H1 (cell line): ENCODE measurements at places on chromosomes 6 and 20. TPM values are rescaled to one million over a fixed set of nuclear protein-coding genes. Genes with fewer than 3 reads are reported as not detected.
A peak's percentile ranks its signal among the peaks of the same experiment; 100 is the strongest.

- DNase-seq, result no peak
Measured at GRCh38 chr6:6826961-6827360, 238.4 kb downstream of the LY86 start.

The LY6G6D gene
- total RNA-seq, result not detected in 2 replicates

DNA sequence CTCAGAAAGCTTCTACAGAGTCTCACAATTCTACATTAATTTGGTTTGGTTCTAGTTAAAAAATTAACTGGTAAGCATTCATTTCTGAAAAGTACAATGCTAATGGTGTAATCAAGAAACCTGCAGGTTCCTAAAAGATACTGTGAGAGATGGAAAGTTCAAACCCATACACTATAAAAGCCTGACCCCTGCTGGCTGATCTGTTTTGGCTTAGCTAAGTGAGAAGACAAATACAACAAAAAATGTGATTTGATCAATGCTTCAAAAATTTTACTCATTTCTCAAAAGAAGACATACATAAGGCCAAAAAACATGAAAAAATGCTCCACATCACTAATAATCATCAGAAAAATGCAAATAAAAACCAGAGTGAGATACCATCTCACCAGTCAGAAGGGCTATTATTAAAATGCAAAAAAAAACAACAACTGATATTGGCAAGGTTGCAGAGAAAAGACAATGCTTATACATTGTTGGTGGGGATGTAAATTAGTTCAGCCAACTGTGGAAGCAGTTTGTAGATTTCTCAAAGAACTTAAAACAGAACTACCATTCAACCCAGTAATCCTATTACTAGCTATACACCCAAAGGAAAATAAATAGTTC, 102.8 kb downstream of the MOXD1 start:
- DNase-seq, result peak; percentile 53

DNA sequence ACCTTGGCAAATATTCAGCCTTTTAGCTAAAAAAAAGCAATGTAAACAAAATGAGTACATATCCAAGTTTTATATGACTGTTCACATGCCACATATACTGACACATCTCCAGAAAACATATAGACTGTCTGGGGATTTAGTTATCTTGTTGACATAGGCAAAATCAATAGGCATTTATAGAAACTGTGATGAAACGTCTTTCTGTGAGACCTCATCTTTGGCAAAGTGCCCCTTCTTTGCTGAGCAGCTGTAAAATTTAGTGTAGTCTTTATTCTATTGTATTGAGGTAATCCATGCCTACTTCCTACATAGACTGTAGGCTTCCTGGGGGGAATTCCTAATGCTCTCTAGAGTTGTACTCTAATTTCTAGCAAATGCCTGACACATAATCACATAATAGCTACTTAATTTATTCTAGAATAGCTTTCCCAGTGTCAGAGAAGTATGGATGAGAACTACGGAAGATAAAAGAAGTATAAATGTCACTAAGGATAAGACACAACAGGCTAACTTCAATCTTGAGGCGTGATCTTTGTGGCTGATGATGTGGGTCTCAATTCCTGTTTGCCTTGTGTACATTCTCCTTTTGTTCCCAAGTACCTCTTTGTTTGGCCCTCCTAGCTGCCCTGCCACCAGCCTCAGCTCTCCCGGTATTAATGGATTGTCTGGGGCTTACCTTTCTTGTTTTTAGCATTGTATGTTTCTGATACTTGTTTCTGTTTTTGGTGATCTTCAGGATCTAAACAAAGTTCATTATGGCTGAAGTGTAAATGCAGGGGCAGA, 30.6 kb downstream of the PTCHD4 start:
- DNase-seq, result no peak

DNA sequence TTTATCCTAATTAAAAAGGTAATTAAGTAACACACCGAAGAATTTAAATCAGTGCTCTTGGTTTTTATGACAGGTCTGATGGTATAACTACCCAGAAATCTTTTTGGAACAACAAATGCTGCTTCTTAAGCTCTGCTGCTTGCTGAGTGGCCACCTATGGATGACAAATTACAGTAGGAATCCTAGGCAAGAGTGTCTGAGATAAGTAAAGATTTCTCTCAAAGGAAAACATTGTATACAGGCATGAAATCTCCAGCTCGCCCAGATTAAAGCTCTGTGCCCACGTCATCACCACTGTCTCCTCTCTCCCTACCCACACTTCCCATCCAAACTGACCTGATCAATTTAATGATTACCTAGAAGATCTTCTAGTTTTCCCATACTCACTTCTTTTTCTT, 1083.0 kb upstream of the MAP3K7 start:
- DNase-seq, result no peak

DNA sequence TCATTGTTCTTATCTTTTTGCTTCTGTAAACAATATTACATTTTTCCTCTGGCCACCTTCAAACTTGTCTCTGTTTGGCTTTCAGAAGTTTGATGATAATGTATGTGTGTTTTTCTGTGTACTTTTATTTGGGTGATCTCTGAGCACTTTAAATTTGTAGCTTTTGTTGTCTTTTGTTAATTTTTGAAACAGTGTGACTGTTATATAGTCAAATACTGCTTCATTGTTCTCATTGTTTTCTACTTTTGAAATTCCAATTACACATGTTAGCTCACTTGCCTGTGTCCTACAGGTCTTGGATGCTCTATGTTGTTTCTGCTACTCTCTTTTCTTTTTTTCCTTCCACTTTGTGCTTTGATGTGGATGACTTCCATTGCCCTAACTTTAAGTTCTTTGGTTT, 460.1 kb upstream of the KHDRBS2 start:
- DNase-seq, result no peak

The EPPIN gene
- 0.13 TPM in 1 of 2 replicates, not detected in the other for total RNA-seq

The PLCB1 gene
- total RNA-seq, result 8.6 and 9.1 TPM in 2 replicates

The RAB44 gene
- total RNA-seq, result not detected in 2 replicates

DNA sequence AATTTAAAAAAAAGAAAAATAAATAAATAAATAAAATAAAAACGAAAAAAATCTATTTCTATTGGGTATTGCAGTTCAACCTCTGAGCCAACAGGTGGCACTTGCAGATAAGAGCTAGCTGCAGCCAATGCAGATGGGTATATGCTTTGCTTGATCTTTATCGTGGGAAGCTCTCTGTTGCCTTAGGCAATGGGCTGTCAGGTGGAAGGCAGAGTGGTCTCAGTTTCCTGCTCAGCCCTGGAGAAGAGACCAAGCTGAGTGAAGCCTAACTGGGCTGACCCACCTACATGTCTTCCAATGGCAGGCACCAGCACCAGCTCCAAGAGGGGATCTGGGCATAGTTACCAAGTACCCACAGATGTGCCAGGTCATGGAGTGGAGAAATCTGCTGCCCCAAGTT, 95.0 kb downstream of the AK9 start:
- no peak for DNase-seq

The RNF5 gene
- total RNA-seq, result 90.0 and 90.3 TPM in 2 replicates

The PTK6 gene
- total RNA-seq, result 0.17 and 0.19 TPM in 2 replicates

- DNase-seq, result no peak
Measured at GRCh38 chr6:125834348-125834747, 43.6 kb downstream of the NCOA7 start.

The SMIM26 gene
- total RNA-seq, result 69.8 and 73.0 TPM in 2 replicates

The CDH26 gene
- 1.7 and 2.3 TPM in 2 replicates for total RNA-seq

The METTL24 gene
- 0.39 and 0.44 TPM in 2 replicates for total RNA-seq

- no peak for DNase-seq
Measured at GRCh38 chr20:63406617-63407245, 45.6 kb upstream of the CHRNA4 start.

DNA sequence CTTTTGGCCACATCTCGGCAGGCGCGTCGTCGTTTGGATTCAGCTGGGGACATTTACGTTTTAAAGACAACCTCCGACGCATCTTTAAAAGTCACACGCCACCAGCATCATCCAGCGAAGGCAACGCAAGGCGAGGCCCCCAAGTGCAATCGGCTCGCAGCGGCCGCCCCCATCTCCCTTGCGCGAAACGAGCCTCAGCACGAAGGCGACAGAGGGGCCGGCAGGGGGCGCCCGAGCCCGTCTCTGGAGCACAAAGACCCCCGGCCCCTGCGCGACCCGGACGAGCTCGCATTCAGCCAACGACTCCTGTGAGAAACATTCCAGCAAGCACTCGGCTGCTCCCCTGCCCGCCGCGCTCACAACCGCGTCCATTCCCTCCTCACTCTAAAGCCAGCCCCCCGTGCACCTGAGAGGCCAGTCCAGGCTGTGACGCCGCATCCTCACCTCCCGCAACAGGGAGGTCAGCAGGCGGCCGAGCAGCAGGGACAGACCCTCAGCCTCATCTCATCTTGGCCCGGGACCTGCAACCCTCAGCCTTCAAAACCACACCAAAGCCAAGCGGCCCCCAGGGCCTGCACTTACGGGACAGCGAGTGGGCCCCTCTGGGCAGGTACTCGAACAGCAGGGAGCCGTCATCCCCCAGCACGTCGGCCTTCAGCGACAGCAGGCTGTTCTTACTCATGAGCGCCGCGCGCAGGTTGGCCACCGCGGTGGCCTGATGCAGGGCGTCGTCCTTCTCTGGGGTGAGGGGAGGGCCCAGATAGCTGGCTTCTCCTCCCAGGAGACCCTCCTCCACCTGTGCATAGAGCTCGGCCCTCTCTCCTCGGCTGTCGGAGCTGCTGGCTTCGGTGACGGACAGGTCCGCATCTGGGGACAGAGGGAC, 35.8 kb downstream of the SLC2A4RG start:
- DNase-seq, result no peak

GRCh38 chr6:15398633-15399275, 152.9 kb downstream of the JARID2 start:
- DNase-seq, result no peak

DNA sequence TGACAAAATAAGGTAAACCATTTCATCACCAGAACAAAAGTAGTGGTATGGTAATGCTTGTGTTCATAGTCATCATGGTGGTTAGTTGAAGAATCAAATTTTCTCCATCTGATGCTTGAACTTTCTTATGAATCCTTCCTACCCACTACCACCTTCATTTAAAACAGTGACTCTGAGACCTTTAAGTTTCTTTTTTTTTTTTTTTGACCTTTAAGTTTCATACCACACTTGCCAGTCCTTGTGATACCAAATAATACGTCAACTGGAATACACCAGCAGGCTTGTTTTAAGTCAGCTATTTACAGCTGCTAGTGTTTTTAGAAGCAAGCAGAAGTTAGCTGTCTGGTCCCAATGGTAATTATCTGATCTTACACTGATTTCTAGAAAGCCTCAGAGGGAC, 413.4 kb upstream of the SOX4 start:
- DNase-seq, result no peak

DNA sequence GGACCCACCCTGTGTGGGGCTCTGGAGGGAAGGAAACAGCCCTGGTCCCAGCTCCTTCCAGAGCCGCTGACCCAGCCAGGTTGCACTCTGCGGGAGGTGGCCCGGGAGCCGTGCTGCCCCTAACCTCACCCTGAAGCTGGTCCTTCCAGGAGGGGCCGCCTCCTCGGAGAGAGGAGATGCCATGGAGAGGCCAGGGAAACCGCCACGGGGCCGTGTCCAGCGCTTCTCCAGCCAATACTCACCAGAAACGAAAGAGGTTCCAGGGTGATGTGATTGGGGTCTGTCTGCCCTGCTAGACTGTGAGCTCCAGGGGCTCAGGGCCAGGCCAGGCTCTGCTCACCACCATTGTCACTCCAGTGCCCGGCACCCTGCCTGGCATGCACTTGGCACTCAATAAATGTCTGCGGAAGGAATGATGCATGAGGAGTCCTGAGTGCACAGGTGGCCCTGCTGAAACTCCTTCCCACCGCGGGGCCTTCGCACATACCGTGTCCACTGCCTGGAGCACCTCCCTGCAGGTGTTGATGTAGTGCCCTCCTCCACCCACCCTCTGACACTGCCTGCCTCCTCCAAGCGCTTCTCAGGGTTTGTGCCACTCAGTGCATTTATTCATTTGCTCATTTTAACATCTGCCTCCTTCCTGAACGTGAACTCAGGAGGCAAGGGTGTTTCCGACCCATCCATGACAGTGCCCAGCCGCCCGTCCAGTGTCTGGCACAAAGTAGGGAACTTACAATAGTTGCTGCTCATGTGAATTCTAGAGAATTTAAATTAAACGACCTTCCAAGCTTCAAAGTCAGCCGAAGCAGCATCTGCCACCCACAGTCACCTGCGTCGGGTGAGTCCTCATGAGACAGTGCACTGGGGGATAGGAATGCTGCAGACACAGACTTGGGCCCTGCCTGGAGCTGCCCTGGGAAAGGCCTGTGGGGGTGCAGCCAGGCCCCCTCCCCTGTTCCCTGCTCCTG, 30.3 kb downstream of the RBM38 start:
- no peak for DNase-seq

DNA sequence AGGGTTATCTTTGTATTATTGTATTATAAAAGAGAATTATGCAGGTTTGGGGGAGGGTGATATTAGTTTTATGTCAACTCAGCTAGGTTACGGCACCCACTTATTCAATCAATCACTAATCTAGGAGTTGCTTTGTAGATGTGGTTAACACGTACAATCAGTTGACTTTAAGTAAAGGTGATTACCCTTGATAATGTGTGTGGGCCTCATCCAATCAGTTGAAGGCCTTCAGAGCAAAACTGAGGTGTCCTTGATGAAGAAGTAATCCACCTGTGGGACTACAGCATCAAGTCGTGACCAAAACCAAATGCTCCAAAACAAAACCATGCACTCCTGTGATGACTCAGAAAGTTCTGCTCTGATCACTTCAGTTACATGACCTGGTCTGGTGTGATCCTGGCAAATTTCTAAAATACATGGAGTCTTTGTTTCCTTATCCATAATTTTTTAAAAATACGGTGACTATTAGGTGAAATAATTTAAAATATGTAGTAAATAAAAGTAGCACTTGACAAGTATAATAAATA, 114.1 kb downstream of the IYD start:
- no peak for DNase-seq

The ZC3H12D gene
- 0.07 and 0.08 TPM in 2 replicates for total RNA-seq

DNA sequence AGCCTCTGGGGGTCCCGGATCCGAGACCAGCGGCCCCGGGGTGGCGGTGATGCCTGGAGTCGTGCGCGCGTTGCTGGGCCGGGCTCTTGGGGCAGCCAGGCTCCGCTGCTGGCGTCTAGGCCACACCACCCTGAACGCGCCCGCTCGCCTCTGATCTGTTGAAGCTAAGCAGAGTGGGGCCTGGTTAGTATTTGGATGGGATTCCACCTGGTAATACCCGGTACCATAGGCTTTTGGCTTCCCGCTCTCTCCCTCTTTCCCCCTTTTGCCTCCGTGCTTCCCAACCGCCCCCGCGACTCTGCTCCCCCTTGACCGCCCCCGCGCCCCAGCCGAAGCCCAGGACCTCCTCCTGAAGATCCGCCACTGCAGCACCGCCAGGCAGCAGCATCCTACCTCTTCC, 1383.5 kb upstream of the DEFB115 start:
- DNase-seq, result peak; percentile 31

GRCh38 chr6:44660561-44661220, 273.2 kb downstream of the CDC5L start:
- DNase-seq, result no peak

The BPIFB2 gene
- total RNA-seq, result not detected in 2 replicates

The CNR1 gene
- total RNA-seq, result 2.9 and 3.1 TPM in 2 replicates

DNA sequence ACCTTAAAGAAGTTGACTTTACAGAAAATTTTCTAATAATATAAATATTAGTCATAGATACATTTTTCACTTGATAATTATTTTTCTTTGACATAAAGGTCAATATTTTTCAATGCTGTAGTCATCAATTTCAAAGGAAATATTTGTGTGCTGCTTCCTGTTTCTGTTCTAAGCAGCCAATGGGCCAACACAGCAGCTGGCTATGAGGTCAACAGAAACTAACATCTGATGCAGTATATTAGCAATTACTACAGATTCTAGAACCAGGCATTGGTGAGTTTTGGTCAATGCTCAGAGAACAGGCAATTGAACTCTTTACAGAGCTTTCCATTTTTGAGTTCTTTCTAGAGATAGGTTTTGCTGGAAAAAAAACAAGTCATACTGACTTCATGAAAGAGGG, 669.6 kb upstream of the NRSN1 start:
- DNase-seq, result no peak

GRCh38 chr6:26065952-26066380, 21.3 kb upstream of the HFE start:
- DNase-seq, result no peak
